ENCODE measurements at places on chromosomes 11 and 22.

- no peak for ATAC-seq
Observed at GRCh38 chr11:108729227-108729871, 64.5 kb downstream of the DDX10 start.

DNA sequence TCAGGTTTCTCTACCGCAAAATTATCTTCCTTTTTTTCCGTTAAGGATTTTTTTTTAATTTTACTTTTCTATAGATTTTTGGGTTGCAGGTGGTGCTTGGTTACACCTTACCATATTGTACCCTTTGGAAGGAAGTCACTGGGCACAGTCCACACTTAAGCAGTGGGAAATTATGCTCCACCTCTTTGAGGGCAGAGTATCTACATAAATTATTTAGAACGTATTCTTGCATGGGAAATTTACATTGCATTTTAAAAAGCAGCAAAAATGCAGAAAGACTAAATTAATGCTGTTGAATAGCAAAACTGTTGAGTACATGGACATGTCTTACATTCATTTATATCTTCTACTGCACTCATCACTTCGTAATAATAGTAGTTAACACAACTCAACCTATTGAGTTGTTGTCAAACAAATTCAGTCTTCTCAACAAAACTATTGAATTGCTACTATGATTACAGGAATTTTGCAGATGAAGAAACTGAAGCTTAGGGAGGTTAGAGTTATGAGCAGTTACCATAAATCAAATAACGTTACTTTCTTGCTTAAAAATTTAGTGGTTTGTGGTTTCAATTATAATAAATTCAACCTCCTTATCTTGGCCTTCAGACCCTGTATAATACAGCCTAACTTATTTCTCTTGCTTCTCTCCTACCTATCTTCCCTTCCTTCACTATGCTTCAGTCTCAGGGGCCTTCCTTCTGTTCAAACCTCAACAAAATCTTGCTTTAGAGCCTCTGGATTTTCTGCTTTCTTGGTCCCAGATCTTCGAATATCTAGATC lies 97.4 kb upstream of the ARHGAP20 start:
- no peak for ATAC-seq

DNA sequence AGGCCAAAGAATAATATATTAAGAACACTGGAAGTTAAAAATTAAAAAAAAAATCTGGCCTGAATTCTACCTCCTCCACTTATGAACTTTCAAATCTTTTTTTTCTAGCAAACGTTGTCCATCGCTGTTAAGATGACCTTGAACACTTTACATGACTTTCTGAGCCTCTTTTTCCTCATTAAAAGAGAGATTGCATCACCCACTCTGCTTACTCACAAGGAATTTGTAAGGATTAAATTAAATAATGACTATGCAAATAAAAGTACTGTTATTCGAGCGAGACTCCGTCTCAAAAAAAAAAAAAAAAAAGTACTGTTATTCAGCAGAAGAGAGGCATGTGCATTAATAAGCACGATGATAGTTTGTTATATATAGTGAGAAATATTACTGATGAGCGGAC lies 285.1 kb upstream of the CCDC90B start:
- ATAC-seq: no peak

DNA sequence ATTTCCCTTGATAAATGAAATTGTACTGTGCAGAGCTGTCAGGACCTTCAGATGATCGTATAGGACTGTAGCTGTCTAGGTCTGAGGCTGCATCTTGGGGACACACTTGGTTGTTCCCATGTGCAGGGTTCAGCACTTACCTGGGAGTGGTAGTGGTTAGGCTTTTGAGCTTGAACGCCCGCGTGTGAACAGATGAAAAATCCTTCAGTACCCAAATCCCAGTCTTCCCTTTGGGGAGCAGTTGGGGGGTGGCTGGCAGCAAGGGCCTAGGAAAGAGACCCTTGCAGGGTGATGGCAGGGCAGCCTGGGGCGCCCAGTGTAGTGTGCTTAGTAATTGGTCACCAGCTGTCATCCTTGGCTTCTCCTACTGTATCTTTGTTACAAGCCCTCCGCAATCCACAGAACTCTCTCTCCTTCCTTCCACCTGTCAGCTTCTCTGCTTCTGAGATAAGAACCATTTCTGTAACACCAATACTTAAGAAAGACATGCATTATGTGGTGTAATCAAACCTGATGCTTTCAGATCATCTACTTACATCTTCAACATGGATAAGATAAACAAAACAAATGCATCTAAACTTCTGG lies 64.6 kb downstream of the MORC2 start:
- ATAC-seq: no peak

- no peak for ATAC-seq
Observed at GRCh38 chr11:10695833-10696232, 2.3 kb upstream of the IRAG1 start.

DNA sequence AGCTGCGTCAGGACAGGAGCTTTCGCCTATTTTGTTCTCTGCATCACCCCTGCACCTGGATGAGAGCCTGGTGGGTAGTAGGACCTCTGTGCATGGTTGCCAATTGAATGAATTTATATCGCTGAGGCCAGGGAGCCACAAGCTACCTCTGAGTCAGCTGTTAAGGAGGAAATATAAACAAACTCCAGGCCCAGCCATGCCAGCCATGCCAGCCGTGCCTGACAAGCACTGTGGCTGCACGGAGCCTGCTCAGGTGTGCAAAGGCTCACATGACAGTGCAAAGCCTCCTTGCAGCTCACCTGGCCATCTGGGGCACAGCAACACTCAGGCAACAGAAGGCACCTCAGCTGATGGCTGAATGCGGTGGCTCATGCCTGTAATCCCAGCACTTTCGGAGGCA lies 33.7 kb upstream of the LINC01488 start:
- no peak for ATAC-seq

- ATAC-seq: no peak
Observed at GRCh38 chr11:76615950-76616349, 54.6 kb downstream of the LRRC32 start.

GRCh38 chr11:41003339-41004282 lies 455.8 kb downstream of the LRRC4C start:
- ATAC-seq: no peak

Data from stimulated activated memory B cell treated with anti-CD40 and anti-IgM and Interleukin-4, amounts not matched to agents 10 μg/mL and 1 μg/mL and 100 μg/mL, for 72 hours (primary cell).